Lung (tissue), 17 donors: ENCODE measurements at places on chromosomes 1 and 21.
A peak's percentile ranks its signal among the peaks of the same experiment; 100 is the strongest.

GRCh38 chr1:9649769-9650168 is 1.8 kb upstream of the PIK3CD start:
- peak; percentile 35 for DNase-seq

DNA sequence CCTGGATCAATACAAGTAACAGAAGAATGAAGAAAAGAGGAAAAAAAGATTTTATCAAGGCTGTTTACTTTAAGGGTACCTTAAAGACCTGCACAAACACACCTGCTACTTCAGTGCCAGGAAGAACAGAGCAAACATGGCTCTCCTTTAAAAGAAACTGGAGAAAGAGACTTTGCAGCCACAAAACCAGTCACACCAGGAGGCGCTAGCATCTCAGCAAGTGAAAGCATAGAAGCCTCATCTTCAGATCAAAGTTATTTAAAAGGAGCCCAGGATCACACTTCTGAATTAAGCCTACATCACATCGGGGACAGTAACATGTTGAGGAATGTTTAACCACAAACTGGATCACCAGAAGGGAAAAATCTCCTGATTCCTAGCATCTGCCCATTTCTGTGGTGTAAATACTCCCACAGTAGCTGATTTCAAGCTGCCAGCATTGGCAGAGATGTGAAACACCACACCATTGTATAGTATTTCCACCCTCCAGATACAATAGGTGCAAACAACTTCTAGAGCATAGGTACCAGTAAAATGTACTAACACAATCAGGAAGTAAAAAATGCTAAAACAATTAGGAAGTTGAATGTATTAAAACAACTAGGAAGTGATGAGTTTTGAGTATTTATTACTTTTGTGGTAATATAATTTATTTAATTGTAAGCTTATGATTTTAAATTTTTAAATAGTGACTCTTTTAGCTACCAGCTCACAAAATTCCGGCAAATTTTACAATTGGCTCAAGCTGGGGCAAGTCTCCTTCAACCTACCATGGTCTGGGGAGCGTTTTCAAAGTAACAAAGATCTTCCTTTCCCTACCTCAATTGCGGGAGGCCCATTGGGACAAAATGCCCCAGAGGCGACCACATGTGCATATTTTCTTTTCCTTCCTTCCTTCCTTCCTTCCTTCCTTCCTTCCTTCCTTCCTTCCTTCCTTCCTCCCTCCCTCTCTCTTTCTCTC is 105.3 kb upstream of the CLDN14 start:
- DNase-seq = no peak

DNA sequence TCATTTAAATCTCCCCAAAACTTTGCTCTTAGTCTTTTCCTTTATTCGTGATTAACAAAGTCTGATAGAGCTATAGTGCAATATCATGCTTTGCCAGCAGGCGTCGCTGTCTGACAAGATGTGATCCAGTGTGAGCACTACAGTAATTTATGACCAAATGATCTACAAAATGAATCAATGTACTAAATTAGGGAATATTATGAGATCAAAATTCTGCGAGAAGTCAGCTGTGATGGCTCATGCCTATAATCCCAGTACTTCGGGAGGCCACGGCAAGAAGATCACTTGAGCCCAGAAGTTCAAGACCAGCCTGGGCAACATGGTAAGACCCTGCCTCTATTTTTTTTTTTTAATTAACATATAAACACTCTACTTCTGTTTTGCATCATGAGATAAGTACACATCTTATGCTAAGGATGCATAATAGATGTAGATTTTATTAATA is 3.6 kb upstream of the SPSB1 start:
- peak; percentile 50 for DNase-seq

DNA sequence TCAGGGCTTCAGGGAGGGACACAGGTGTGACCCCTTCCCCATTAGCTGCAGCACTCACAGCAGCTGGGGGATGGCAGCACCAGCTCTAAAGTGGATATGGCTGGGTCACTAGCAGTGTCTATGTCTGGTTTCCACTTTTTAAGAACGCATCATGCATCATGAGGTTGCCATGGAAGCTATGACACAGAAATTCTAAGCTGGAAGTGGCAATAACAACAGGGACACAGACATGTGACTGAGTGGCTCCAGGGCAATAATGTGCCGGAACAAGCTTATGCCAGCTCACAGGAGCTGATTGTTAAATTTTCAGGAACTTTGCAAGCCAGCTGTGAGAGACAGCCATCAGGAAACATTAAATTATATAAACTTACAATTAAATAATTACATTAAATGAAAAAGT is 51.2 kb upstream of the NFASC start:
- DNase-seq = no peak

DNA sequence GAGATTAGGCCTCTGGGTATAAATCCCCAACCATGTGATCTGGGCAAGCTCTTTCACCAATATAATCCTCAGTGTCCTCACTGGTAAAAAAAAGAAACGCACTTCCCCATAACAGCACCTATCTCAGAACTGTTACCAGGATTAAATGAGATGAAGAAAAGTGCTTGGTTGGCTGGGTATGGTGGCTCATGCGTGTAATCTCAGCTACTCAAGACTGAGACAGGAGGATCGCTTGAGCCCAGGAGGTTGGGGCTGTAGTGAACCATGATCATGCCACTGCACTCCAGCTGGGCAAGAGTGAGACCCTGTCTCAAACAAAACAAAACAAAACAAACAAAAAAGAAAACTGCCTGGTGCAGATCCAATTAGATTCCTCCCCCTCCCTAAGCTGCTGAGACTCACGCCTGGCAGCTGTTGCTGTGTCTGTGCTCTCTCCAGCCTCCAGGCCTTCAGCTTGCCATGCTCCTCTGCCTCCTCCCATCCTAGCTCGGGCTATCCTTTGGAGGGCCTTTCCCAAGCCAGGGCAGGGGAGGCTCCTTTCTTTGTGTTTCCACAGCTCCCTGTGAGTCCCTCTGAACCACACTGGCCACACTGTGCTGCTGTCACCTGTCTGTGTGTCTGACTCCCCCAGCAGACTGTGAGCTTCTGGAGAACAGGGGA is 19.0 kb downstream of the CYB5RL start:
- DNase-seq = peak; percentile 34

DNA sequence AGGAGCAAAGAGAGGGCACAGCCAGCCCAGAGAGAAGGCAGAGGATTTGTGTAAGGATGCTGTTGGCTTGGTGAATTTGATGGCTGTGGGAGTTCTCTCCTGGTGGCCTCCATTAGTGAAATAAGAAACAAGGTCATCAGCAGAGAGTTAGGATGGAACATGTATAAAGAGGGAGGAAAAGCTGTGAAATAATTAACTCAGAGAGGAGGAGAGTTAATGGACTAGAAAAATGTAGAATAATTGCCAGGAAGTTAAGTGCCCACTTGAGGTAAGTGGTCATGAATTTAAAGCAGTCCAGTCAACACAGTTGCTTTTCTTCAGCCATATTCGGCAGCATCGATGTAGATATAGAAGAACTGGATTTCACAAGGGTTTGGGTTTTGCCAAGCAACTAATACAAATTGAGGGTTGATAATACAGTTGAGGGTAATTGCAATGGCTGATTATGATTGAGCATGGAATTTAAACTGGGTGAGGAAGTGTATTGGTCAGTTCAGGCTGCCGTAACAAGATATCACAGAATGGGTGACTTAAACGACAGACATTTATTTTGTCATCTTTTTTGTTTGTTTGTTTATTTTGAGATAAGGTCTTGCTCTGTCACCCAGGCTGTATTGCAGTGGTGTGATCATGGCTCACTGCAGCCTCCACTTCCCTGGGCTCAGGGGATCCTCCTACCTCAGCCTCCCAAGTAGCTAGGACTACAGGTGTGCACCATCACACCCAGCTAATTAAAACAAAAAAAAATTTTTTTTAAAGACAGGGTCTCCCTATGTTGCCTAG is 31.7 kb upstream of the KLF17 start:
- no peak for DNase-seq

DNA sequence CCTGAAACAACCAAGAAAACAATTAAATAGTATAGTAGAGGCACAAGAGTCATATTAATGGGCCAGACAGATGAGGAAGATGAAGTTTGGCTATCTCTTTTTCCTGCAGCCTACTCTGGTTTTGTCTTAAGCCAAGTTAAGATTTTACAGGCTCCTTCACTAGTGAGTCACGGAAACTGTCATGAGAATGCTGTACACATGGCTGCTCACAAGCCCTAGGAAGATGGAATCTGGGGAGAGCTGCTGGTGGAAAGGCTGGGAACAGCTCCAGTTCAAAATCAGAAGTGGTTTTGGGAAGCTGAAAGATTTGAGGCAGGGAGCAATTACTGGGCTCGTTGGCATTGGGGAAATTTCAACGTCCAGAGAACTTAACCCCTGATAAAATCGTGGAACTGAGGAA is 46.4 kb upstream of the S1PR1 start:
- no peak for DNase-seq

- no peak for DNase-seq
Observed at GRCh38 chr1:111270771-111271463, 19.7 kb upstream of the CHIA start.

DNA sequence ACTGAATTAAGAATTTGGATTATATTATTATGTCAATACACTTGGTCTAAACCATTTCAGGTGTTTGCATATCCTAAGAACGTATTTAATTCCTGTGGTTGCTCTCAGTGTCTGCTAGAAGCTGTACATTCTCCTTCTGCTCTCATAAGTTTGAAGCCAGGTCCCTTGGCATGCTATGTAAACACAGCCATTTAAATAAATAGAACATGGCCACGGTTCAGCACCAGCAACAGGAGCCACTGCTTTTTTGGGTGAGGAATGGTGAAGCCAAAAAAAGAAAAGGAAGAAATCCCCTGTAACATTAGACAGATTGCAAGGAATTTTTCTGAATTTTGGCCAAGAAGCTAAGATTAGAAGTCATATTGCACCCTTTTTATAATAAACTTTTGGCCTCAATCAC is 19.1 kb downstream of the CCN1 start:
- no peak for DNase-seq

GRCh38 chr1:198934426-198934825 is 295.6 kb downstream of the PTPRC start:
- no peak for DNase-seq

GRCh38 chr1:203512848-203513584 is 19.1 kb downstream of the OPTC start:
- DNase-seq = no peak

- DNase-seq = peak; percentile 73
Observed at GRCh38 chr1:29249170-29249691, 12.9 kb downstream of the PTPRU start.

DNA sequence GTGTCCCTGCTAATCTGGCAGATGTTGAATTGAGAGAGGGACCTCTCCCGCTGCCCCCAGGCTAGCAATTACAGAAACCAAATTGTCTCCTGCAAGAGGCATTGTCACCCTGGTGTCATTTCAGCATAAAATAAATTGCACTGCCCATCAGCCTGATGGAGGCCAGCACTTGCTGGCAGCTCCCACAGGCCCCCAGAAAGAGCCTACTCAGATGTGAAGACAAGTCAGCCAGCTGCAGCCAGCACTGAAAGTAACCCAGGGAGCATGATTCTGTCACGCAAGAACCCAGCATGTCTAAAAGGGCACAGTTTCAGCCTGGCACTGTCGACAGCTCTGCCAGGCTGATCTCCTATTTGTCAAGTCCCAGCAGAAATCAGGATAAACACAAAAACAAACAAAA is 110.3 kb upstream of the CTTNBP2NL start:
- no peak for DNase-seq

DNA sequence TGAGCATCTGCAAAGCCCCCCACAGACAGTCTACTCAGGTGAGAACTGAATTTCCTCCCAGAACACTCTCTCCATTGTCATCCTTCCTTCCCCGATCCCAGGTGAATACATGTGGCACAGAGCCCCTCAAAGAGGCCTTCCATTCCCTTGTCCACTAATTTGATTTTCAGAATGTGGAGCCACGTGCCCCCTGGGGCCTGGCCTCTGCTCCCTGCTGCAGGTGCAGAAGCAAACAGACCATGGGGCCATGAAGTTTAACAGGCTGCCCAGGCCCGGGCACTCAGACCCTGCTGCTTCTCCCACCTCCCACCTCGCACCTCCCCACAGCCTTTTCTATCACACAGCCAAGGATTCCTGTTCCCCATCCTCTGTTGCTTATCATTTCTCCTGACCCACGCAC is 243.8 kb upstream of the RAB4A start:
- DNase-seq = no peak

GRCh38 chr1:200925831-200926230 is 31.1 kb downstream of the INAVA start:
- no peak for DNase-seq

DNA sequence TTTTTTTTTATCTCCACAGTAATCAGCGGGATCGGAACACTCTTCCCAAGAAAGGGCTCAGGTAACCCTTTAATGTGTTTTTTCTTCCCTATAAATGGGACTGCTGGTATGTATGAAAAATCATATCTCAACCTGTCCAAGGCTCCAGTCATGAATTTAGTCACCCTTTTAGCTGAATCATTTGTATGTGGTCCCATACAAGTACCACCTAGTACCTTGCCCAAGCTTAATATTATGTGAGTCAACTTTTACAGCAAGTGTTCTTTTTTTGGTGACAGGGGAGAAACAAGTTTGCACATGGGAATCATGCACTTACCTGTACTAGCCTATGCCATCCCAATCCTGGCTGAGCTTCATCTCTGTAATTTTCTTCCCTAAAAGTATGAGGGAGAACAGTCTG is 43.7 kb upstream of the IPO9 start:
- DNase-seq = no peak

DNA sequence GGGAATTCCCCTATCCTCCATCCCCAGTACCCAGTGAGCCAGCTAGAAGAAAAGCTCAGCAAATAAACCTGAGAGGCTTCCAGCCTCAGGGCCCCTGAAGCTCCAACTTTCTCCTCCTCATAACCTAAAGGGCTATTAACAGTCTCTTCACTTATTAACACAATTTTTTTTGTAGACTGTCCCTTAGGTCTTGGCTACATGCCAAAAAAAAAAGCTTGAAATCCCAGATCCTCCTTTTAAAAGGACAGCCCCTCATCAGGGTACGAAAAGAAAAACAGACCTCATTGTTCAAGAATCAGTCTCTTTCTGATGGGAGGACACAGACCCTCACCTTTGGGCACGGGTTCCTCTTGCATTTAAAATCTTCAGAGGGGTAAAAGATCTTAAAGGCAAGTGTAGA is 72.8 kb upstream of the CD1D start:
- peak; percentile 53 for DNase-seq

DNA sequence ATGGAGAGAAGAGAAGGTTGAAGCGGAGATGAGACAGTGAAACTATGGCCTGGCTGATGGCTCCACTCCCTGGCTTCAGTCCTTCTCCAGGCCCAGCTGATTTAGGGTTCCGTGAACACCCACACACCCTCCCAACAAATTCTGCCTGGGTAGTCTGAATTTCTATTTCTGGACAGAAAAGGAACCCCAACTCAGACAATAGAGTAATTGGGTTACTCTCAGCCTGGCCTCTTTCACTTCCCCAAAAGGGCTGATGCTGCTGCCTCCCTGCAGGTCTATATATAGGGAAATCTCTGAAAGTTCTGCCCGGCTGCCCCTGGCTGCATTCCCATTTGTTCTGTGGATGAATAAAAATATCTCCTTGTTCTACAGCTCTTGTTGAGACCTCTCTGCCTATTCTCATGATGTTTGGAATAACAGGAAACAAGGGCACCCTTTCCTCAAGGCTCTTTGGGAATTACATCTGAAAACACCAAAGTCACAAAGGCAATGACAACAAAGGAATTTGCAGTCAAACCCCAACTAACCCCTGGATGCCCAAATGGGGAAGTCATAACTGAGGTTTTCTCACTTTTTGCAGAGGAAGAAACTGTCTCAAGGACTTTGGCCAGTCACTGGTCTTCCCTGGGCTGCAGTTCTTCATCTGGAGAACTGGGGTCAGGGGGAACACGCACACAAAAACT is 11.4 kb upstream of the ZSCAN20 start:
- no peak for DNase-seq
